ENCODE measurements at places on chromosomes 16 and 17. TPM values are rescaled to one million over a fixed set of nuclear protein-coding genes. Genes with fewer than 3 reads are reported as not detected.

Gene CARD14
- total RNA-seq = 1.1 TPM

Gene C16orf46
- 2.4 TPM for total RNA-seq

Gene KCNH6
- 0.39 TPM for total RNA-seq

Gene PLA2G10
- not detected for total RNA-seq

Gene CA7
- total RNA-seq = not detected

Gene FAM20A
- total RNA-seq = 9.3 TPM

Gene LCMT1
- 42.1 TPM for total RNA-seq

Gene PRAC2
- total RNA-seq = not detected

DNA sequence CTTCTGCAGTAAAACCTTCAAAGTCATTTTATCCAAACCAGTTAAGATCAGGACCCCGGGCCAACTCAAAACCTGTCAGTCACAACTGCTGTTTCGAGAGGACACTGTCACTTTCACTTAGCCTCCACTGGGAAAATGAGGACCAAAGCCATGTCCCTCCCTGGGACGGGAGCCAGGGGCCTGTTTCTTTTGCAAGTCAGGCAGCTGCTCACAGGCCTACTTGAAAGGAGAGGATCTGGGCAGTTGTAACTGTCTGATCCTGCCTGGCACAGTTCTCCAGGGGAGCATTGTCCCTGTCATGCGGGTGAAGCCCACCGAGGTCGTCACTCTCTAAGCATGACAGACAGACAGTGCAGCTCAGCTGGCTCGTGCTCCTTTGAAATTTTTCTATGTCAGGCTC is 276.2 kb downstream of the NPIPA8 start:
- no peak for DNase-seq

GRCh38 chr16:1098266-1098991 is 2.4 kb upstream of the C1QTNF8 start:
- DNase-seq = no peak

DNA sequence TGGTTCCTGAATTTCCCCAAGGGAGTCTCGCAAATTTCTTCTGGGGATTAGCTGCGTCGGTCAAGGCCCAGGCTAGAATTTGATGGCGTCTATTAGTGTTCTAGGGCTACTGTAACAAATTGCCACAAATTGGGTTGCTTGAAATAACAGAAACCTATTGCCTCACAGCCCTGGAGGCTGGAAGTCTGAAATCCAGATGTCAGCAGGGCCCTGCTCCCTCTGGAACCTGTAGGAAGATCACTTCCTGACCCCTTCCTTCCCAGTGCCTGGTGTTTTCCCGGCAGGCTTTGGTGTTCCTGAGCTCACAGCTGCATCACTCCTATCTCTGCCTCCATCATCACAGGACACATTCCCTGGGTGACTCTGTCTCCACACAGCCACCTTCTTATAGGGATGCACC is 24.4 kb downstream of the DHRS7C start:
- no peak for DNase-seq

GRCh38 chr17:44575403-44575802 is 18.1 kb downstream of the FZD2 start:
- no peak for DNase-seq

GRCh38 chr17:48587276-48588073 is 2.6 kb downstream of the HOXB3 start:
- DNase-seq = no peak

All from adrenal gland (tissue), 19 donors.